ENCODE measurements at places on chromosomes 1 and 21.

DNA sequence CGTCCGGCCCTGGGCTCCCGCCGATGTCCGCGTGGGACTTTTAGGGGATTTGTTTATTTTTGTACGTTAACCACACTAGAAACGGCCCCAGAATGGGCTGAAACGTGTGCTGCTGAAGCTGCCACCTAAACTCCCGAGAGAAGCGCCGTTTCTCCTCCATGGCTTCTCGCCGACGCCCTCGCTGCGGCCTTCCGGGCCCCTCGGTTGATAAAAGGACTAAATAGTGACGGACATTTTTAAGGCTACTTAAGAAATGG lies 678 bp upstream of the PTTG1IP start:
- DNase-seq, result no peak

GRCh38 chr1:30505853-30506252 lies 217.5 kb downstream of the MATN1 start:
- DNase-seq, result no peak

DNA sequence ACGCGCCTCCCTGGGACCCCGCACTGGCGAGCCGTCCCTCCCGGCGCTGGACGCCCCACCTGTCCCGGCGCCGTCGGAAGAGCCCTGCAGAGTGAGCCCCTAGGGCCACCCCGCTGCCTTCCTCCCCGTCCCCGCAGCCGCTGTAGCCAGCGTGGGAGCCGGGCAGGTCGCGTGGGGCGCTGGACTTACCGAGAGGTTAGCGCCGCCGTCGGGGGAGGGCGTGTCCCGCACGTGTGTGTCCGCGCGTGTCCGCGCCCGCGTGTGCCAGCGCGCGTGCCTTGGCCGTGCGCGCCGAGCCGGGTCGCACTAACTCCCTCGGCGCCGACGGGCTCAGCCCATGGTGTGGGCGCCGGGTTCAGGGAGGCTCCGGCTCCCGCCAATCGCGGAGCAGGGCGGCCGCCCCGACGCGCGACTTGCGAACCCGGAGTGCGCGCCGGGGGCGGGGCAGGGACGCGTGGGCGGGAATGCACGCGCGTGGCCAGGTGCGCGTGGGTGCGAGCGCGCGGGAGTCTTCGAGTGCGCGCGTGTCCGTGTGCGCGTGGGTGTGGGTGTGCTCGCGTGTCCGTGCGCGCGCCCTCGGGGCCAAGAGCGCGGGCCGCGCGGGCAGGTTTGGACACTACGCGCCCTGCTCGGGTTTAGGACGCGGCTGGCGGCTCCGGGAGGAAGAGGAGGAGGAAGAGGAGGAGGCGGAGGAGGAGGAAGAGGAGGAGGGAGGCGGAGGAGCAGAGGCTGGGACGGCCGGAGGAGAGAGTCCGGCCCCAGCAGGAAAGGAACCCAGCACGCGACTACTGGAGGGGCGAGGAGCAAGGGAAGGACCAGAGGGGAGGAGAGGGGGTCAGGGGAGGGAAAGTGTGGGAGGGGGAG lies 145.2 kb upstream of the ETS2 start:
- DNase-seq, result no peak

- DNase-seq, result no peak
Observed at GRCh38 chr1:46053734-46054133, 78.7 kb downstream of the PIK3R3 start.

DNA sequence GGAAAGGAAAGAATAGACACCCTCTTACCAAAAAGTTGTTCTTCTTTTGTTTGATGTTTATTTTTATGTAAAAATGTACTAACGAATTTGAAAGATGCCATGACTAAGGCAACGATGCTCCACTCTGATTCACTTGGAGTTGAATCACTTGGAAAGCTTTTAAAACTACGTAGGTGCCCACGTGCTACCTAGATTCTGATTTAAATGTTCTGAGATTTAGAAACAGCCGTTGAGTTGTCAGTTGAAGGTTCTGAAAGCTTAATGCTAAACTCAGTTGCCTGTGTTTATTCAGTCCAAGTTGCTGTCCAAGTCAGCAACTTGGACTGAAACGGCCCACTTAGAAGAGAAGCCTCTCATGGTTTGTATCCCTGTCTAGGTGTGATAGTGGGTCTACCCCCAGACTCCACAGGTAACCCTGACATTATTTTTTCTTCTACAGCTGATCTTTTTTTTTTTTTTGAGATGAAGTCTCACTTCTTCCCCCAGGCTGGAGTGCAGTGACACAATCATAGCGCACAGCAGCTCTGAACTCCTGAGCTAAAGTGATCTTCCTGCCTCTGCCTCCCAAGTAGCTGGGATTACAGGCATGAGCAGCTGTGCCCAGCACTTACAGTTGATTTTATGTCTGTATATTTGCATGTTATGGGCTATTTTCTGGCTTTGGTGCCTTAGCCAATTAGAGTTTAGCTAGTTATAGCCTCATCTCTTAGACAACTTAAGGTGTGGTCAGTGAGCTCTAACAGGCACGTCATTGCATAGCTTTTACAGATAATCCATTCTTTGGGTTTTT lies 1.4 kb upstream of the VAMP4 start:
- no peak for DNase-seq

- no peak for DNase-seq
Observed at GRCh38 chr1:111904478-111905218, 84.8 kb downstream of the KCND3 start.

GRCh38 chr1:56034847-56035481 lies 544.4 kb downstream of the PLPP3 start:
- no peak for DNase-seq

GRCh38 chr1:5728663-5729355 lies 263.4 kb downstream of the NPHP4 start:
- DNase-seq, result no peak

- no peak for DNase-seq
Observed at GRCh38 chr1:19400192-19400611, 85.1 kb downstream of the CAPZB start.

GRCh38 chr21:31030367-31031106 lies 7.7 kb downstream of the KRTAP19-8 start:
- DNase-seq, result no peak

GRCh38 chr1:91680556-91681155 lies 180.0 kb downstream of the CDC7 start:
- no peak for DNase-seq

DNA sequence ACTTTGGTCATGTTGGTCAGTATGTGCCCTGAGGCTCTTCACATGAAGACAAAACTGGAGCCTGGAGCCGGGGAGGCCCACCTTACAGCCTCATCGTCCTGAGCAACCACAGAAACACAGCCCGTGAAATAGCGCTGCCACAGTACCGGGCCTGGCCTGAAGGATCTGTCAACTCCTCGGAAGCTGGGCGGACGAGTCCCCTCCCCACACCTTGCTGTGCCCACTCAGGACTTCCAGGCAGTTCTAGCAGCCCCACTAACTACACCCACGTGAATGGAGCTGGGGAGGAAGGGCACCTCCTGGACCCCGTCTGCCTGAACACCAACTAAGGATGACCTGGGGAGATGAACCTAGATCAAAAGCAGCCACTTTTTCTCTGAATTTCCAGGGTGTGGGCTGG lies 24.7 kb downstream of the SDE2 start:
- DNase-seq, result no peak

DNA sequence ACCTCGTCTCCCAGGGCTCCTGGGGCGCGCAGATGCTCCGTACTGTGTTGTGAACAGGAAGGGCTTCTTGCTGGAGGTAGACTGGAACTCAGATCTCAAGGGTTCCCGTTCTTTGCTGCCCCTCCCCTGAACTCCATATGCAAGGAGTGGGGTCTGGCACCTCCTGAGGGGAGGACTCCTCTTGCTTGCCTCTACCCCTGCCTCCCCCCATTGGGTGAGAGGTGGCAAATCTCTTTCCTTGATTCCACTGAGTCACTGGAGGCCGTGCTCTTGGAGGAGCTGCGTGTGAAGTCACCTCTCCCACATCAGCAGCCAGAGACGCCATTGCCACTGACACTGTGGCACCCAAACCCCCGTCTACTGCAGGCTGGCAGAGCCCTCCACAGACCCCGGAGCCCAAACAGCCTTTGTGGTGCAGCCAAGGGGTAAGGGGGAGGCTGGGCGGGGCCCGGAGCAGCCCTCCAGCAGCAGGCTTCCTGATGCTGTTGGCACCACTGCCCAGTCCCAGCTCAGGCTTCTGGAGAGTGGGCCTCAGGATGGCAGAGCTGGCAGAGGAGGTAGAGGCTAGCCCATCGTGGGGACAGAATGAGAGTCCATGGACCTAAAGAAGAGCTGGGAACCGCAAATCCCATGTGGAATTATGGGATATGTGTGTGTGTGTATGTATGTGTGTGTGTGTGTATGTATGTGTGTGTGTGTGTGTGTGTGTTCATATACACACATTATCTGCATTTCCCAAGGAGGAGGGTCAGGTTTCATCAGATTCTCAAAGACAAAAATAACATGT lies 104.9 kb upstream of the RUNX3 start:
- no peak for DNase-seq

GRCh38 chr1:61812916-61813315 lies 70.6 kb downstream of the PATJ start:
- DNase-seq, result no peak

DNA sequence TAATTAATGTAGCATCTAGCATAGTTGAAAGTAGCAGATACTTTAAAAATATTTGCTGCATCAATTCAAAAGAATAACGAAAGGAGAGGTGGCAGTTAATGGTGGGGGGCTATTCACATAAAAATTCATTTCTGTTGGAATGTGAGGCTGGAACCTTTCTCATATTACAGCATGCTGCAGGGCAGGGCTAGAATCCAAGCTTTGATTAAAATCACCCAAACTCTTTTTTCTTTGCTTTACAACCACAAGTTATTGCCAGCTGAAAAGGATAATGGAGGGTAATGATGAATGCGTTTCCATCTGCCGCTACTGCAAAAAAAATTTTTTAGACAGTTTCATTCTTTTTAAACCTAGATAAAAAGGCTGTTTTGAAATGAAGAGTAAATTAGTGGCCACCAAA lies 9.8 kb downstream of the DISP1 start:
- DNase-seq, result no peak

- DNase-seq, result no peak
Observed at GRCh38 chr1:113369040-113369439, 21.3 kb upstream of the MAGI3 start.

- DNase-seq, result peak; percentile 27
Observed at GRCh38 chr21:35138665-35139381, 89.7 kb upstream of the RUNX1 start.

GRCh38 chr1:196732526-196732925 lies 42.1 kb upstream of the CFHR3 start:
- DNase-seq, result no peak

DNA sequence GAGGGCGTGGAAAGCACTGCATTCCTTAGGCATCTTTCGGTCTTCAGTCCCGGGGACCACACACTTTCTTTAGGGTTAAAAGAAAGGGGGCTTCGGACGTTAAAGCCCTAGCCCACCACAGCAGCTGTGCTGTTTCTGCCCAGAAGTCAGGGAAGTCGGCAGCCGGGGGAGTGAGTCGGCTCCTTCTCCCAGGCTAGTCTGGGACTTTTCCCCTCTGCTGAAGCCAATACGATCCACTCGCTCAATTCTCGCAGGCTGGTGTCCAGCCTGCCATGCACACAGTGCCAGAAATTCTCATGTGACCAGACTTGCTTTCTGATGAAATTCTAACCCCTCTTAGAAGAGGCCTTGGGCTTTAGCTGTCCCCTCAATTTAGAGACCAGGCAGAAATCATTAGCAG lies 67.7 kb downstream of the BCAR3 start:
- DNase-seq, result no peak

- no peak for DNase-seq
Observed at GRCh38 chr1:3545363-3546047, 65.8 kb downstream of the MEGF6 start.

GRCh38 chr1:193241132-193241827 lies 54.9 kb upstream of the B3GALT2 start:
- DNase-seq, result no peak

- DNase-seq, result no peak
Observed at GRCh38 chr1:222522105-222522915, 25.6 kb downstream of the HHIPL2 start.

DNA sequence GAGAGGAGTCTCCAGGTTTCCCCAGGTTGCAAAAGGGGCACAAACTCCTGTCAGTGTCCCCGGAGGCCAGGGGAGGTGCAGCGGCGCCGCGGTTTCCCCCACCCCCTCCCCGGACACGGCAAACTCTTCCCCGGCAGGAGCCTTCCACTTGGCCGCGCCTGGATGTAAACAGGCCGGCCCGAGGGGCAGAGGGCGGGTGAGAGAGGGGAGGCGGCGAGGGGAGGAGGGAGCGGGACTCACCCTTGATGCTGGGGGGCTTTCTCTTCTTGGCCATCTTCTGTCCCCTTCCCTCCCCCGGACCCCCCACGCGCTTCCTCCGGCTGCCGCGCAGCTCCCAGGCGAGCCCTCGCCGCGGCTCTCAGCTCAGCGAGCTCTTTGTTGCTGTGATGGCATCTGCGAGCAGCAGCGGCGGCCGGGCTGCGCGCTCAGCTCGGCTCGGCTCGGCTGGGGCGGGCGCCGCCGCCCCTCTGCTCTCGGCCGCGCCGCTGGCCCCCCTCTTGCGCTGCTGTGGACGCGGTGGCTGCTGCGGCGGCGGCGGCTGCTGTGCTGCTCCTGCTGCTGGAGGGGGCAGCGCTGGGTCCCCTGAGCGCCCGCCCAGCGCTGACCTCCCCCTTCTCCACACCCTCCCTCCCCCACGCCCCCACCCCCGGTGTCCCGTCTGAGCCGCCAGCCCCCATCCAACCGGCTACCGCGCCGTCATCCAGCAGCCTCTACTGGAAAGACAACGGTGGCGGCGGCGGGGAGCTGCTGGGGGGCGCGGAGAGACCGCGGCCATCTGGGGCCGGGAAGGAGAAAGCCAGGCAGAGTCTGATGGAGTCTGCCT lies 4.9 kb upstream of the SLC44A5 start:
- peak; percentile 35 for DNase-seq

DNA sequence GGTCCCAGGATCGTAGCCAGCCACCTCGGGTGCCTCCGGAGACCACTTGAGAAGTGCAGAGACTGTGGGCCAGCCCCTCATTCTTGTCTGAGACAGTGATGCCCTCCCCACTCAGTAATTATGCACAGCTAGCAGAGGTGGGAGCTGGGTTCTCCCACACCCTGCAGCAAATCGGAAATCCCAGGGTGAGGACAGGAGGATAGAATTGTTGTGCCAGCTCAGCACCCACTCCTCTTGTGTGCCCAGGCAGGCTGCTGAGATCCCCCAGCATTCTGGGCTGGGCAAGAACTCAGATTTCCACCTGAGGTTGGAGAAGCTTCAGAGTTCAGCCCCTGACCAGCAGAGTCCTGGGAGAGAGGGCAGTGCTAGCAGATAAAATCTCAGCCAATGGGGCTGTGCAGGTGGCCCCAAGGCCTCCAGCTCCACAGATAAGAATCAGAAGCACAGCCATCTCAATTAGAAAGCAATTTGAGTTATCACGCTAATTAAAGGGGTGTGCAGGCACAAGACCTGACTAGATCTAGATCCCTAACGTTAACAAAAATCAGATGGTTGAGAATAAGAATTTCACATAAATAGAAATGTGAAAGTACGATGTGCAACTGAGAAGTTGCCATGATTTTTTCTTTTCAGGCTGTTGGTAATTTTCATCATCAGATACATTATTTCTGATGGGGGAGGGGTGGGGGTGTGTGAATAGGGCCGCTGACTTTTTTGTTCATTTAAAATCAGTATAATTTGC lies 45.5 kb upstream of the IRF2BP2 start:
- DNase-seq, result no peak

- DNase-seq, result no peak
Observed at GRCh38 chr1:203478231-203478630, 2.6 kb downstream of the PRELP start.
